Stimulated activated CD8-positive, alpha-beta memory T cell treated with anti-CD3 and anti-CD28 coated beads, Interleukin-15, amount 100 ng/mL, for 4 hours (primary cell): ENCODE measurements at places on chromosomes 4 and X.

DNA sequence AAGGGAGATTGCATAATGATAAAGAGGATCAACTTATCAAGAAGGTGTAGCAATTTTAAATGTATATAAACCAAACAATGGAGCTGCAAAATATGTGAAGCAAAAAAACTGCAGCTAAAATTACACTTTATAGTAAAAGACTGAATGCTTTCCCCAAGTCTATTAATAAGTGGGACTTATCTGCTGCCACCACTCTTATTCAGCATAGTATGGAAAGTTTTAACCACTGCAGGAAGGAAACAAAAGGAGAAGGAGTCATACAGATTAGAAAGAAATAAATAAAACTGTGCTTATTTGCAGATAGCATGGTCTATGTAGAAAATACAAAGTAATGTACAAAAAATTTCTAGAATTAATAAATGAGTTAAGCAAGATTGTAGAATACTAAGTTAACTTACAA is 94.1 kb upstream of the GK2 start:
- DNase-seq: no peak

GRCh38 chrX:139290310-139290709 is 240.2 kb upstream of the F9 start:
- no peak for DNase-seq

DNA sequence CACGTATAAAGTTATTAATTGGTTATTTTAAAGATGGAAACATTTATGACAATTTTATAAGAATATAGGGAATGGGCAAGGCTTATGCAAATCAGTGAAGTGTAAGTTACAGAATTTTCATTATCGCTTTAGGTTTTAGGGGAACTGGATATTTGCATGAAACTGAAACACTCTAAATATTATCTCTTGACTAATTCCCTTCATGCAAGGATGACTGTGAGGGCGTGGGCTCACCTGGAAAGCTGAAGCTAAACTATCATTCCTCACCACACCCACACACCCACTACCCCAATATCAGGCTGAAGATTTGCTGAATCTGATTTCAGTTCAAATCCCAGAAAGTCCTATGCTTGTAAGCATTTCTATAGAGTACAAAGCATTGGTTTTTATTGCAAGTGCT is 81.7 kb upstream of the ARHGAP24 start:
- no peak for DNase-seq

GRCh38 chrX:8139716-8140115 is 31.4 kb downstream of the VCX2 start:
- DNase-seq: no peak

DNA sequence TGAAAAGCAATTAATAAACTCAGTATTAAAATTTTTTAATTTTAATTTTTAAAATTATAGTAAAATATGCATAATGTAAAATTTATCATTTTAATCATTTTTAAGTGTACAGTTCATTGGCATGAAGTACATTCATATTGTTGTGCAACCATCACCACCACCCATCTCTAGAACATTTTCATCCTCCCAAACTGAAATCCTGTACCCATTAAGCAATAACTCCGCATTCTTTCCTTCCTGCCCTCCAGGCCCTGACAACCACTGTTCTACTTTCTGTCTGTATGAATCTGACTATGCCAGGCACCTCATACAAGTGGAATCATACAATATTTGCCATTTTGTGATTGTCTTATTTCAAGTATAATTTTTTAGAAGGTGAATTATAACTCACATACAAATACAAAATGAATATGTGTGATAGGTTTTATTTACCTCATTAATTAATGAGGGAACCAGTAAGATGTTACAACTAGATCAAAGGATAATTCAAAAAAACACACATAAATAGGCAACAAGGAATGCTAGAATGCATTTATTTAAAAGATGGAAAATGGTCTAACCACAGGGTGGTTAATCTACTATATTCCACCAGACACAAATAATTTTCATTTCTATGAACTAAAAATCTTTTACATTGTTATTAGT is 13.1 kb upstream of the AFF1 start:
- DNase-seq: no peak

DNA sequence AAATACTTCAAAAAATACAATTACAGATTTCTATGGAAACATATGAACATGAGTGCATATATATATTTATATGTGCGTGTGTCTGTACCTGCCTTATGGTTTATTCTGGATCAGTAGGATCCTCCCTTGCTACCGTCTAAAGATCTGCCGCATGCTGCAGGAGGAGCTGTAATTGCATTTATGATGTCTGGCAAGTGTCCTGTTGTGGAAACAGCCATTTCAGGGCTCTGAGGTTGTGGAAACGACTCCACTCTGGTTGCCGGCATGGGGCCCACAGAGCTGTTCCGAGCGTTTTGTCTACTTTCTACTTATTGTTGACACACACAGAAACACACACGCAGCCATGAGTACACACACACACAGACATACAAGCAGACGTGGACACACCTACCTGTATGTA is 21.3 kb downstream of the CD99 start:
- no peak for DNase-seq

GRCh38 chrX:42495139-42495538 is 282.8 kb downstream of the PPP1R2C start:
- DNase-seq: no peak

- DNase-seq: no peak
Measured at GRCh38 chrX:130556951-130557350, 155.2 kb downstream of the RBMX2 start.

GRCh38 chrX:103309860-103310554 is 783 bp downstream of the BEX2 start:
- no peak for DNase-seq

- no peak for DNase-seq
Measured at GRCh38 chrX:5458300-5458842, 770.3 kb downstream of the NLGN4X start.
